ENCODE measurements at places on chromosomes 5 and 9. TPM values are rescaled to one million over a fixed set of nuclear protein-coding genes. Genes with fewer than 3 reads are reported as not detected.

The PCDHGA7 gene
- 0.08 TPM for total RNA-seq

The PALM2AKAP2 gene
- not detected for total RNA-seq

The TAF11L11 gene
- not detected for total RNA-seq

The GABRP gene
- total RNA-seq = not detected

The CMYA5 gene
- total RNA-seq = 0.08 TPM

The OTP gene
- total RNA-seq = not detected

The SPINK4 gene
- not detected for total RNA-seq

The KIAA1191 gene
- total RNA-seq = 50.5 TPM

The SPATA31D4 gene
- total RNA-seq = not detected

The NMUR2 gene
- total RNA-seq = not detected

The ZFR gene
- 45.1 TPM for total RNA-seq

The SLC25A25 gene
- 21.3 TPM for total RNA-seq

The GLIPR2 gene
- 48.0 TPM for total RNA-seq

The TRAF1 gene
- 73.6 TPM for total RNA-seq

The TJP2 gene
- total RNA-seq = 37.2 TPM

The RASEF gene
- not detected for total RNA-seq

The RGS14 gene
- total RNA-seq = 103 TPM

The SAP30L gene
- total RNA-seq = 42.6 TPM

The RLN2 gene
- 3.6 TPM for total RNA-seq

The ROPN1L gene
- 7.5 TPM for total RNA-seq

The TAF1L gene
- total RNA-seq = not detected

The PLEKHG4B gene
- total RNA-seq = not detected

The ATP6V0E1 gene
- 163 TPM for total RNA-seq

The LMAN2 gene
- 145 TPM for total RNA-seq

The TMEM215 gene
- total RNA-seq = not detected

The ENTR1 gene
- 49.2 TPM for total RNA-seq

The CCDC180 gene
- 5.1 TPM for total RNA-seq

The SLC25A2 gene
- total RNA-seq = 0.38 TPM

The C5orf24 gene
- total RNA-seq = 32.5 TPM

The TMEM252 gene
- total RNA-seq = not detected

The JAKMIP2 gene
- total RNA-seq = 1.3 TPM

The FSTL4 gene
- not detected for total RNA-seq

The SUSD3 gene
- 69.6 TPM for total RNA-seq

The TSLP gene
- total RNA-seq = 0.15 TPM

The CENPP gene
- 22.0 TPM for total RNA-seq

The LAMC3 gene
- not detected for total RNA-seq

The CDKN2B-AS1 gene
- total RNA-seq = 2.6 TPM

The UNC13B gene
- total RNA-seq = 0.25 TPM

The DDX4 gene
- total RNA-seq = 0.50 TPM

The FABP6 gene
- total RNA-seq = not detected

The SRD5A1 gene
- 10.2 TPM for total RNA-seq

The RAPGEF6 gene
- 40.7 TPM for total RNA-seq

The LTC4S gene
- 2.1 TPM for total RNA-seq

The QRFP gene
- total RNA-seq = not detected

The PDE8B gene
- 0.05 TPM for total RNA-seq

The NSUN2 gene
- 63.5 TPM for total RNA-seq

The PHYHD1 gene
- total RNA-seq = 1.4 TPM

The AGTPBP1 gene
- total RNA-seq = 41.8 TPM

The SLC6A7 gene
- total RNA-seq = not detected

The ADAMTSL2 gene
- total RNA-seq = not detected

The NANS gene
- total RNA-seq = 46.1 TPM
